Activated T-cell treated with anti-CD3 and anti-CD28 coated beads, Interleukin-2, amount 50 U/mL, for 1 hour (primary cell): ENCODE measurements at places on chromosomes 16 and 17.

DNA sequence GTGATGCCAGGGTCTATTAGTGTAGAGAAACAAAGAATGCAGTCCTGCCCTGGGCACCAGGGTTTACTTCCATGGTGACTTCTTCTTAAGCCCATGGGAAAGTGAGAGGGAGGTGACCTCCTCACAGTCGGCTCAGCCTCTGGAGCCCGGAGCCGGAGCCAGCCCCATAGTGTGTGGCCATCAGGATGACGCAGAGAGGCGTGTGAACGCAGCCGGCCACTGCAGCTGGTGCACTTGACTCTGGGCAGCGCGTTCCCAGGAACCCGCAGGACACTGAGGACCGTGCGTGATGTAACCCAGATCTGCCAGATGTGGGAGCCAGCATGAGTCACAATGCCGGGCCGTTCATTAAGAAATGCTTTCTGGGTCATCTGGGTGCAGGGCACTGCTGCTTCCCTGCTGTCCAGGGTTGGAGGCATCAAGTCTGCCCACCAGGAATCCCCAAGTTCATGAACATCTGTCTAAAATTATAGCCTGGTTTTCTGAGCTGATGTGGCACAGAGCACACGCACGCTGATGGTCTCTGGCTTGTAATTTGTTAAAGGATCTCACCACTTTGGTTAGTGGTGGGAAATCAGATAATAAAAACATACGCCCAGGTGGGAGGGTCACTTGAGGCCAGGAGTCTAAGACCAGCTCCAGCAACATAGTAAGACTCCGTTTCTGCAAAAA is 114.1 kb downstream of the PITPNC1 start:
- DNase-seq = no peak

GRCh38 chr17:64423881-64424280 is 25.0 kb upstream of the MILR1 start:
- DNase-seq = no peak

GRCh38 chr17:37488607-37489196 is 989 bp upstream of the DUSP14 start:
- DNase-seq = peak; percentile 67

GRCh38 chr17:81455387-81455786 is 57.2 kb downstream of the ACTG1 start:
- DNase-seq = no peak

DNA sequence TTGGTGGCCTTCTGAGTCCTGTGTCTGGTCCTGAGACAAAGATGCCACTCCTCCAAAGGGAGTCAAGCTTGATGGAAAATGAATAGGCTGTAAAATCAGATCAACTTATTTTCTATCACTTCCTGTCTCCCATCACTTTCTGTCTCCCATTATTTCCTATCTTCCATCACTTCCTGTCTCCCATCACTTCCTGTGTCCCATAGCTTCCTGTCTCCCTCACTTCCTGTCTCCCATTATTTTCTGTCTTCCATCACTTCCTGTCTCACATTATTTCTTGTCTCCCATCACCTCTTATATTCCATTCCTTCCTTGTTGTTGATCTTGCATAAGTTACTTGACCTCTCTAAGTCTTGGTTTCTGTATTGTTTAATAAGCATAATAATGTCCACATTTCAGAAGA is 418.5 kb upstream of the EEF2KMT start:
- no peak for DNase-seq

- DNase-seq = no peak
Observed at GRCh38 chr17:79607940-79608623, 2.8 kb downstream of the RBFOX3 start.

- DNase-seq = peak; percentile 60
Observed at GRCh38 chr16:88454523-88454947, 1.5 kb downstream of the ZFPM1 start.

DNA sequence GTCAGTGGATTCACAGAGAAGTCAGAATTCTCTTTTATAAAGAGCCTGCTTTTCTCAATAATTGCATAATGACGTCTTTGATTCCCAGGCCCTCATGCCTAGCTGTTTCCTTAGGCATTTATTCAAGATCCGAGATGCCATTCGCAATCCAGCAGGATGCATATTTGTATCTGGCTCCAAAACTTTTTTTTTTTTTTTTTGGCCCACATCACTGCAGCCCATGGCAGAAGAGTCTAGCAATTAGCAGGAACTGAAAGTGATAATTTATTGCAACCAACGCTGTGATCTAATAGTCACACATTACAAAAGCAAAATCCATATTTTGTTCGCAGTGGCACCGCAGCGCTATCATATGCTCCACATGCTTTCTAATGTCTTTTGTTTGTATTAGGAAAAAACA is 503.4 kb downstream of the MAF start:
- no peak for DNase-seq

- DNase-seq = no peak
Observed at GRCh38 chr16:4321286-4322120, 5.6 kb downstream of the GLIS2 start.

DNA sequence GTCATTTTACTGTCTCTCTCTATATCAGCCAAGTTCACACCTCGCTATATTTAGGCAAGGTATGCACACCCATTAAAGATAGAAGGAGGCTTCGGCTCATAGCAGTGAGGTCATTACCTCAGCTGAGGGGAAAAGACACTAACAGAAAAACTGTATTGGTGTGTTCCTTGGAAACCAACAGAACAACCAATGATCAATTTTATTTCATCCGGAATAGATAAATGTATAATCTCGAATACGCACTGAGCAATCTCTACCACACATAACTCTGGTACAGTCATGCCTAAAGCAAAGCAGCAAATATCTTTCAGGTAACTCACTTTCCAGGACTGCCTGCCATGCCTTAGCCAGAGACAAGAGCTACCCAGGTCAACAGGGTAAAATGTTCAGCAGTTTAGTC is 109.9 kb upstream of the CORO6 start:
- no peak for DNase-seq

- no peak for DNase-seq
Observed at GRCh38 chr16:69903865-69904415, 47.2 kb upstream of the CLEC18A start.

DNA sequence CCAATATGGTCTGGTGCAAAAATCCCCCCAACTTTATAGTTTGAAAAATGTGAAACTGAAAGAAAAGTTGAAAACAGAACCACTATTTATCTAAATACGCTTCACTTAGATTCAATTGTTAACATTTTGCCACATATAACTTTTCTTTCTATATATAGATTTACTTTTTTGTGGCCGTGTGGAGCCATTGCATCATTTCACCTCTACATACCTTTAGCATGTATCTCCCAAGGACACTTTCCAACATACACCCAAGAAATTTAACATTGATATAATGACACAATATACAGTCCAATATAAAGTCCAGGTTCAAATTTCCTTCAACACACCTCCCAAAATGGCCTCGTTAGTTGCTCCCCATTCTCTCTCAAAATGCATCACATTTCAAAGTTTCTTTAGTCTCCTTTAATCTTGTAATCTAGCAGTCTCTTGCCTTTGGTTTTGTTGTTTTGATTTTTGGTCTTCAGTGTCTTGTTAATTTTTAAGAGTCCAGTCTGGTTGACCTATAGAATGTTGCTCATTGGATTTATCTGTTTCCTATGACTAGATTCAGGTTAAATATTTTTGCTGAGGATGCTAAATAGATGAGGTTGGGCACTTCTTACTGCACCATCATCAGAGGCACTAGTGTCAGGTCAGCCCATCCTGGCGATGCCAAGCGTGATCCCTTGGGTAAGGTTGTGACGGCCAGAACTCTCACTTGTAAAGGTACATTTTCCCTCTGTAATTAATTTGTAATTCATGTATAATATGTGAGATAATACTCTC is 64.3 kb upstream of the BCAR1 start:
- no peak for DNase-seq
